ENCODE measurements at places on chromosomes 1 and 21.

DNA sequence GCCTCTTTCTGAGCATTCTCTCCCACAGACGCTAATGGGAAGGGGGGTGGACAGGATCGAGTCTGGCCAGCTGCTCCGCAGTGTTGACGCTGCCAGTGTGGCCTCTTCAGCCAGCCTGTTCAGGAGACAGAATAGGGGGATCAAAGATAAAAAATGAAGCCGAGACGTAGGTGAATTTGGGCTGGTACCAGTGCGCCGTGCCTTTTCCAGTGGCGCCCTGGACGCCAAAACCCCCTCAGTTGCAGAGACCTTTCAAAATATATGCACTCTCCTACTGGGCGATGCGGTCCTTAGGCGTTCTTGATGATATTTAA lies 1.1 kb downstream of the TTC3 start:
- DNase-seq: no peak

GRCh38 chr1:14135070-14135469 lies 435.1 kb downstream of the PRDM2 start:
- no peak for DNase-seq

- DNase-seq: no peak
Observed at GRCh38 chr1:178010674-178011464, 41.0 kb upstream of the SEC16B start.

GRCh38 chr1:183291802-183292514 lies 105.9 kb downstream of the LAMC2 start:
- DNase-seq: peak; percentile 45

DNA sequence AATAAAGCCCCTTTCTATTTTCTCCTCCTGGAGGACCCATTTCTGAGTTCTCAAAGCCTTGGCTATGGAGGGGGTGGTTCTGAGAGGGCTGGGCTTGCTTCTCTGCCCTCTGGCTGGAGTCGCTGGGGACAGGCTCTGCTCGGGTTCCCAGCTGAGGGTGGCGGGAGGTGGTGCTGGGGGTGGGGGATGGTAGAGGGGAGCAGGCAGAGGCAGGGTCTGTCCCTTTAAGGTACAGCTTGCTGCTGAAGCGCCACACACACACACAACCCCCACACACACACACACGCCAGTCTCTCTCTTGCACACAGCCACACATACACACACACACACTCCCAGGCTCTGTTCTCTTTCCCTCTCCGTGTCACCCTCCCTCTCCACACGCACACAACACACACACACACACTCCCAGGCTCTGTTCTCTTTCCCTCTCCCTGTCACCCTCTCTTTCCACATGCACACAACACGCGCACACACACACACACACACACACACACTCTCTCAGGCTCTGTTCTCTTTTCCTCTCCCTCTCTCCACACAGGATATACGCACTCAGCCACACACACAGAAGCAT lies 69.8 kb upstream of the SSBP3 start:
- no peak for DNase-seq

DNA sequence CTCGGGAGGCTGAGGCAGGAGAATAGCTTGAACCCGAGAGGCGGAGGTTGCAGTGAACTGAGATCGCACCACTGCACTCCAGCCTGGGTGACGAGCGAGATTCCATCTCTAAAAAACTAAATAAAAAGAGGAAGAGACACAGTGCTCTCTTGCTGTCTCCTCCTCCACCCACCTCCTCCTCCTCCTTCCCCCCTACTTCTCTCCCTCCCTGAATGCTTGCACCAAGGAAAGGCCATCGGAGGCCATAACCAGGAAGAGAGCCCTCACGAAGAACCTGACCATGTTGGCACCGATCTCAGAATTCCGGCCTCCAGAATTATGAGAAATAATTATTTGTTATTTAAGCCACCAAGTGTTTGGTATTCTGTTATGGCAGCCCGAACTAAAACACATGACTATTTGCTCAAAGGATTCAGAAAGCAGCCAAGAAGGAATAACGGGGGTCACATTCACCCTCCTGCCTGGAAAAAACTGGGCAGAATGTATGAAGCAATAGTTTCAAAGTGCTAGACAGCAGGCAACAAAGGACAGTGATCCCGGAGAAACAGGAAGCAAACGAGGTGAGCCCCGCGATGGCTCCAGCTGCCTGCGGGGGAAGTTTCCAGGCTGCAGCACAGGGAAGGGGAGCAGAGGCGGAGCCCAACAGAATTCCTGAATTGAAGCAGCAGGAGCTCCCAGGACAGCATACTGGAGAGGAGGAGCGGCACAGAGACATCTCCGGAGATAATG lies 35.8 kb downstream of the LDLRAD1 start:
- peak; percentile 22 for DNase-seq

DNA sequence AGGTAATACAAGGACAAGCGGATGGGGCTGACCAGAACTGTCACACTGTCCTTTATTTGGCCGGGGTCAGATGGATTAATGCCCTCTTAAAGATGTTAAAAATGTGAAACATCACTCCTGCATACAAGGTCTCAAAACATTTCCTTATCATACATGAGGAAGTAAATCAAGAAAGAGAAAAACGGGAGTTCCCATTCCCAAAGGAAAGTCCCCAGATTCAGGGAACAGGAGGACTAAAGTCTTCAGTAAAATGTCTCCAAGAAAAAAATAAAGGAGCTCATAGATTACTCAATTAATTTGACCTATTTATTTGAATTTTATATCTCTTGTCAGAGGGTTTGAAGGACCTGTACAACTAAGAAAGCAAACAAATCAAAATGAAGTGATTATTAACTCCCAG lies 13.4 kb upstream of the HSD11B1 start:
- no peak for DNase-seq

All from breast epithelium (tissue), 4 donors.